Hematopoietic multipotent progenitor cell treated with erythropoietin and hydrocortisone succinate and interleukin-3 and kit ligand, for 15 days (in vitro differentiated cells): ENCODE measurements at places on chromosomes 7 and 10.

GRCh38 chr10:89310056-89310893, 8.4 kb downstream of the IFIT2 start:
- no peak for DNase-seq

GRCh38 chr7:84219310-84219709, 24.7 kb upstream of the SEMA3A start:
- no peak for DNase-seq

GRCh38 chr7:93503088-93503487, 71.4 kb downstream of the CALCR start:
- no peak for DNase-seq

- DNase-seq, result no peak
These were observed 226.4 kb downstream of the MAGI2 start for GRCh38 chr7:79227044-79227443.
